Stimulated activated CD4-positive, alpha-beta T cell treated with anti-CD3 and anti-CD28 coated beads, TNF-alpha, amount 100 ng/mL, for 24 hours (primary cell): ENCODE measurements at places on chromosomes 5 and 9.

DNA sequence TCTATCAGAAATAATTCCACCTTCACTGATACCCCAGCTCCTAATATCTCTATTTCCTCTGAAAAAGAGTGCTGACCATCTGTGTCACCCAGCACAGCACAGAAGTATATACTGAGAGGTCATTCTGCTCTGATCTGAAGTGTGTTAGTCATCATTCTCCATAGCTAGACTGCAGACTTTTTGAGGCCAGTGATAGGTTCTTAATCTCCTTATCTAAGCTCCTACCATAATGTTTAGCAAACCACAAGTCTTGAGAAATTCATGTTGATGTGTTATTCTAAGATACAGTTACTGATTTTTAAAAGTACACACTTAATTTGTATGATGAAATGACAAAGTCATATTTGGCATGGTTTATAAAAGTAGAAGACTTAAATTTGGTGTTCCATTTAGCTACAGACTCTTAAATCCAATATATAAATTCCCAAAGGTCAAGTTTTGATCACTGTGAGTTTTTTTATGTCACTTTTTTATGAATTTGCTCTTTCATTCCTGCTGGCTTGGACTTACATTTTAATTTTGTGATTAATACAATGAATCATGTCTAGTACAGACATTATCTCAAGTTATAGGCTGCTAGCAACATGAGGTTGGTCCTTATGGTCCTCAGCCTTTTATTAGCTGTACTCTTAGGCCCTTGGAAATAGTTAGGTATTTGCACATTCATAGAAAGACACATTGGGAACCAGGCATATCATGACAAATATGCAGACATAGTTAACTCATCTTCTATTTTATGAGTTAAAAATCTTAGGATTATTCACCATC is 380.8 kb downstream of the EBF1 start:
- no peak for DNase-seq

DNA sequence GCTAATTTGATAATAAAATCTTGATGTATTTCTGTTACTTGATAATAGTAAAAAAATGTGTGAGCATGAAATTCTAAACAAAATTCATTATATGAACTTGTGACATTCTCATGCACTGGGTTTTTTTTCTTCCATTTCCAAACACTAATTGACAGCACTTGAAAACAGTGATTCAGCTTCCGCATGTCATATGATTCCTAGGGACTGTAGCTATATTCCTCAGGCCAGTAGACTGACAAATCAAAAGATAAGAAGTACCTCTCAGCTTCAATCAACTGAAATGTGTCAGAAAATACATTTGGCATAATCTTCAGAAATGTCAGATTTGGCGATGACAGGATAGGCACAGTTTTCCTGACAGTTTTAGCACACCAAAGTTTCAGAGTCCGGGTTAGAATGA is 52.5 kb downstream of the EFNA5 start:
- no peak for DNase-seq

- DNase-seq = no peak
Measured at GRCh38 chr9:105205787-105206495, 38.5 kb upstream of the SLC44A1 start.

- no peak for DNase-seq
Measured at GRCh38 chr5:37640088-37640487, 199.8 kb downstream of the GDNF start.

- no peak for DNase-seq
Measured at GRCh38 chr5:15959370-15960164, 220.0 kb downstream of the MARCHF11 start.

GRCh38 chr9:131709771-131710431 is 30.0 kb downstream of the RAPGEF1 start:
- DNase-seq = no peak

DNA sequence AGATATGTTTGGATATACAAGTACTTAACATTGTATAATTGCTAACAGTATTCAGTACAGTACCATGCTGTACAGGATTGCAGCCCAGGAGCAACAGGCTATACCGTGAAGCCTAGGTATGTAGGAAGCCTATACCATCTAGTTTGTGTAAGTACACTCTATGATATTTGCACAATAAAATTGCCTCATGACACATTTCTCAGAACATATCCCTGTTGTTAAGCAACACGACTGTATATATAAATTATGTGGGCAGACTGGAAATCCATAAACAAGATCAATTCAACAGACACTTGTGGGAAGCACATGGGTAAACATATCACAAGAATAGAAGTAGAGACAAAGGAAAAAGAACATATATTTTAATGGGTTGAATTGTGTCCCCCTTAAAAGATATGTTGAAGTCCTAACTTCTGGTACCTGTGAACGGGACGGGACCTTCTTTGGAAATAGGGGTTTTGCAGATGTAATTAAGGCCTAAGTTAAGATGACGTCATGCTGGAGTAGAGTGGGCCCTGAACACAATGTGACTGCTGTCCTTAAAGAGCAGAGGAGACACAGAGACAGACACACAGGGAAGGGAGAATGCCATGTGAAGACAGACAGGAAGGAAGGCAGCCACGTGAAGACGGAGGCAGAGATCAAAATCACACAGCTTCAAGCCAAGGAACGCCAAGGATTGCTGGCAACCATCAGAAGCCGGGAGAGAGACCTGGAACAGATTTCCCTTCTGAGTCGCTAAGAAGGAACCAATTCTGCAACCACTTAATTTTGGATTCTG is 76.3 kb downstream of the SCAI start:
- no peak for DNase-seq

GRCh38 chr5:149267241-149267973 is 4.3 kb upstream of the AFAP1L1 start:
- no peak for DNase-seq

DNA sequence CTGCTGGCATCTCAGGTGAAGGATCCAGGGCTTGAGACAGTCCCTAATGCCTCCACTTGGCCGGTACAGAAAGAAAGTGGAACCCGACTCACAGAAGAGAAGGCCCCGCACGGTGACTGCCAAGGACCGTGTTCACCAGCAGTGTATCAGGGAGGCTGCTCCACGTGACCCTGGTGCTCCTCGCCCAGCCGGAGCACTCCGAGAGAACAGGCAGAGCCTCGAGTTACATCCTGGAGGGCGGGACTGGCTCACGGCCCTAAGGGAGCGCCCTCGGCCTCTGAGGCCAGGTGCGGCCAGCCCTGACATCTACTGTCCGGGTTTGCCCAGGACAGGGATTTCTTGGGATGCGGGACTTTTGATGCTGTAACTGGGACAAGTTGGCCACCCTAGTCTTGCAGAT is 104.0 kb upstream of the SARDH start:
- no peak for DNase-seq

- no peak for DNase-seq
Measured at GRCh38 chr9:113690055-113690740, 185.9 kb upstream of the ZNF618 start.

GRCh38 chr5:139294374-139295165 is 1.0 kb downstream of the MATR3 start:
- no peak for DNase-seq

DNA sequence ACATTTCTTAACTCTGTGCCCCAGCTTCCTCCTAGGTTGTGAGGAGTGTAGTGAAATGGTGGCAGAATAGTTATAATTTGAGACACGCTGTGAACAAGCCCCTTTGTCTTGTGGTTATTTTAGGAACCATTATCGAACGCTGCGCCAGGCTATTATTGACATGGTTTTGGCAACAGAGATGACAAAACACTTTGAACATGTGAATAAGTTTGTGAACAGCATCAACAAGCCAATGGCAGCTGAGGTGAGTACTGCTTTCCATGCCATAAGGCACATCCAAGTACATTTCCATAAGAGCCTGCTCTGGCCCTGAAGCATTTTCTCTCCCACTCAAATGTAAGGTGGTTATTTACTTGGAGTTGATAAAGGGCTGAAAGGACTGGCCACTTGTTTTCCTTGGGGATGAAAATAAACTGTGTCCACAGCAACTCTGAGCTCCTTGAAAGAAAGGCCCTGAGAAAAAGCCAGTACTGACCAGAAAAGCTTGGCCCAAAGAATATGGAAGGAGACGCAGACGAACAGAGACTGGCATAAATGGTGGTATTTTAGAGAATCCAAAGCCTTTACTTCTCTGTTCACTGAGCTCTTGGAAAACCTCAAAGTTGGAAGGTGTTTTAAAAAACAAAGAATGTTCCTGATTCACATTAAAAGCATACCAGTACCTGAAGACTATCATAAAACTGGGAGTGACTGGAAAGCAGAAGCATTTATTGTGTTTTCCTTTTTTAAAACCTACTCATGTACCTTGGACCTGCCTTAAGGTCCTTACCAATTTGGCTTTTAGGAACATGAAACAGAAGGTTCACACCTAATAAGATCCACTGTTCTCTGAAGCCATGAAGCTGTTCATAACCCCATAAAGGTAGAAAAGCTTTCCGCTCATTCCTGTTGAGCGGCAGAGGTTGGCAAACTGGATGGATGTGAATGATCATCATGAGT is 72.2 kb downstream of the WDR41 start:
- no peak for DNase-seq

- DNase-seq = no peak
Measured at GRCh38 chr9:114231273-114231672, 75.9 kb downstream of the COL27A1 start.

- DNase-seq = no peak
Measured at GRCh38 chr5:31639481-31640411, 815 bp downstream of the PDZD2 start.

GRCh38 chr5:62812621-62813255 is 234.1 kb downstream of the LRRC70 start:
- no peak for DNase-seq

GRCh38 chr9:132214027-132214622 is 52.3 kb downstream of the NTNG2 start:
- no peak for DNase-seq

DNA sequence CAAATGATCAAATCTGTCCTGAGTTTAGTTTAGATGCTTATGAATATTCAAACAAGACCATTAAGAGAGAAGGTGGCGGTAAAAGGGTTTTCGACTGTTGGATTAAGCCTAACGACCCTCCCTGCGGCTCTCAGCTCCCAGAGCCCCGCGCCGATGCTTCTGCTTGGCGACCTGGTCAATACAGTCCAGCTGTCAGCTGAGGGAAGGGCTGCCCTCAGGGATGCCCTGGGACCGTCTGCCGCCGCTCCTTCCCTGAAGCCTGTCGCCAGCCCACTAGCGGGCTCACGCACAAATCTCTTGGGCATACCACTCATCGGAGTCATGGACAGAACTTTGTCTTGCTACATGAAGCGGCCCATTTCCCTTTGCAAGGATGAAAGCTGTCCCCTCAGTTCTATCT is 136.6 kb upstream of the RAPGEF1 start:
- DNase-seq = no peak

- DNase-seq = no peak
Measured at GRCh38 chr9:89903141-89903475, 298.3 kb downstream of the GADD45G start.

DNA sequence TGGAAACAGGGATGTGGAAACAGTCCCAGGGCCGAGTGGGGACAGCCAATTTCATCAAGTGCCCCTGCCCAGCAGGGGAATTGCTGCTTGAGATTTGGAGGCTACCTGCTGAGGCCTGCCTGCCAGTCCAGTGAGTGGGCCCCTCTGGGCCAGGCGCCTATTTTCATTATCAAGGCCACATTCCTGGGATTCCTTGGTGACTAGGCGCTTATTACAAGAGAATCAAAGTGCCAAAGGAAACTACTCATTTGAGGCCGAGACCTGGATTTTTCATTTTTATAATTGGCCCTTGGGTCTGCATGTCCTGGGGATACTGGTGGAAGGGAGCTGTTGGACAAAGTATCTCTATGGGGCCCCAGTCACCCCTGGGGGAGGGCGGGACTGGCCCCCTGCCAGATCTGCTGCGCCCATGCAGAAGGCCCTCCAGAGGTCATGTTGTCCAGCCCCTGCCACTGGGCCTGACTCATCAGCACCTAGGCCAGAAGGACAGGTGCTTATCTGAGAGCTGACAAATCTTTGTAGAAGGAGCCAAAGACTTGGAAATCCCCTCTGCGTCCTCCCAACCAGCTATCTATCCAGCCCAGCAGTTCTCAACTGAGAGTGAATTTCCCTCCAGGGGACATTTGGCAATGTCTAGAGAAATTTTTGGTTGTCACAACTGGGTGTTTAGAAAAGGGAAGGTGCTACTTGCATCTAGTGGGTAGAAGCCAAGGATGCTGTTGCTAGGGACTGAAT is 45.6 kb downstream of the FOXI1 start:
- DNase-seq = no peak

GRCh38 chr5:37435261-37435660 is 56.1 kb downstream of the WDR70 start:
- DNase-seq = no peak

DNA sequence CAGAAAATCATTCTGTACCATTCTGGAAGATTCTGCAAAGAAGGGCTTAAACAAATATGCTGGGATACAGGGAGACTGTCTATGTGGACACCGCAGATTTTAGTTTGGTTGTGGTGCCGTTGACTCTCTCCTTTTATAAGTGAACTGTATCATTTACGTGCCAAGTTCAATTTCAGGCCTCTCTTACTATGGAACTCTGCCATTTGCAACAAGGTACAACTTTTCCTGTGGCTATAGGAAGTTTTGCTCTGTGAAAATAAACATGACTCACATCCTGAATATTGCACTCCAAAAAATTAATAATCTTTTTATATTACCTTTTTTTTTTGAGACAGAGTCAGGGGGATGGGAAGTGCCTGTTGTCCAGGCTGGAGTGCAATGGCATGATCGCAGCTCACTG is 29.7 kb upstream of the CSNK1G3 start:
- DNase-seq = no peak

DNA sequence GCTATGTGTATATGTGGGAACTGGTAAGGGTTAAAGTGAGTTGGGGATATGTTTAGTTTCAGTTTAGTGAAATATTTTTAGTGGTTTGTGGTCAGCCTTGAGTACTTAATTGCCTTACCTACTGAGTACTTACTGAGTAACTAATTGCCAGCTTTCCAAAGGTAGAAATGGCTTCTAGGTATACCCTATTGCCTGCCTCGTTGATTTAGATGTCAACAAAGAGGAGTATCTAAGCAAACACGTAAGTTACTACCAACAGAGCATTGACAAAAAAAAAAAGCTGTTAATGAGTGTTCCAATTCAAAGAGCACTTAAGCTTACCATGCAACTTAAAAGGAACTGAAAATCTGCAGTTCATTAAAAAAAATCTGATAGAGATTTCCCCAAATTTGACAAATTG is 8.8 kb downstream of the ATP10B start:
- DNase-seq = no peak

- no peak for DNase-seq
Measured at GRCh38 chr9:132811985-132812384, 66.1 kb downstream of the AK8 start.

GRCh38 chr5:171895081-171895480 is 109.5 kb downstream of the SMIM23 start:
- no peak for DNase-seq

GRCh38 chr9:94714494-94714893 is 12.0 kb upstream of the AOPEP start:
- DNase-seq = no peak

GRCh38 chr5:174900240-174900865 is 176.0 kb downstream of the MSX2 start:
- DNase-seq = no peak

DNA sequence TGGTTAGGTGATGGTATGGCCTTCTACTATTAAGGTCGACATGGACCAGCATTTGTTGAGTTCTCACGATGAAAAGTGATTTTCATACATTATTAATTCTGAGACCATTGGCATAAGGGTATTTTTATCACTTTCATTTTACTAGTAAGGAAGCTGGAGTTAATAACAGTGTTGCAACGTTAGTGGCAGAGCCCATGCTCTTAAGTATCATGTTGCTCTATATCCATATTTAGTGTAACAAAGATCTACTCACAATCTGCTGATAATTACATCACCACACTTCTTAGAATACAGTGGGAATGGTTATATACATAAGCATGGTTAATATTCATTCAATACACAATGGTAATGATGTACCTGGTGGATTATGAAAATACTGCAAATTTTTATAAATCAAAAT is 81.9 kb downstream of the PRR16 start:
- DNase-seq = no peak
